Gastroesophageal sphincter (tissue), 4 donors: ENCODE measurements at places on chromosomes 4 and X. TPM values are rescaled to one million over a fixed set of nuclear protein-coding genes. Genes with fewer than 3 reads are reported as not detected.

- ATAC-seq: no peak
Measured at GRCh38 chr4:48403358-48403757, 62.0 kb downstream of the SLAIN2 start.

- ATAC-seq: no peak
Measured at GRCh38 chrX:5876984-5877596, 351.6 kb downstream of the NLGN4X start.

GRCh38 chrX:148976571-148977400 is 476.4 kb downstream of the AFF2 start:
- no peak for ATAC-seq

DNA sequence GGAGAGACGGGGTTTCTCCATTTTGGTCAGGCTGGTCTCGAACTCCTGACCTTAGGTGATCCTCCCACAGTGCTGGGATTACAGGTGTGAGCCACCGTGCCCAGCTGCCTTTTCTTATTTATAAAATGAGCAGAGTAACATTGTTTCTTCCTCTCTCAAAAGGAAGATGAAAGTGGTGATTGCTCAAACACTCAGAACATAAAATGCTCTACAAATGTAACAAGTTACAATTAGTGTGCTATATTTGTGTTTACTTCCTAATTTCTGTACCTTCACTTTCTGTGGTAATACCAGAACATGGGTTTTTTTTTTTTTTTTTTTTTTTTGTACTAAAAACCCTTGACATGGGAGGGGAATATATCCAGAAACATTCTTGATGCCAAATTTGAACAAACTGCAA is 197.9 kb downstream of the MGST2 start:
- ATAC-seq: no peak

Gene AKAP14
- total RNA-seq: not detected

Gene USP17L28
- not detected for total RNA-seq

GRCh38 chrX:48497871-48498270 is 10.9 kb upstream of the PORCN start:
- ATAC-seq: no peak
